ENCODE measurements at places on chromosomes 1 and 21.
A peak's percentile ranks its signal among the peaks of the same experiment; 100 is the strongest.

GRCh38 chr1:201140941-201141260, 13.4 kb downstream of the TMEM9 start:
- no peak for DNase-seq

- DNase-seq = no peak
Measured at GRCh38 chr21:29207201-29207600, 76.8 kb downstream of the MAP3K7CL start.

- DNase-seq = peak; percentile 91
Measured at GRCh38 chr1:54407404-54408146, 1.4 kb upstream of the SSBP3 start.

GRCh38 chr1:14300991-14301703, 297.3 kb upstream of the KAZN start:
- no peak for DNase-seq

- no peak for DNase-seq
Measured at GRCh38 chr1:69196071-69196470, 371.7 kb upstream of the LRRC7 start.

DNA sequence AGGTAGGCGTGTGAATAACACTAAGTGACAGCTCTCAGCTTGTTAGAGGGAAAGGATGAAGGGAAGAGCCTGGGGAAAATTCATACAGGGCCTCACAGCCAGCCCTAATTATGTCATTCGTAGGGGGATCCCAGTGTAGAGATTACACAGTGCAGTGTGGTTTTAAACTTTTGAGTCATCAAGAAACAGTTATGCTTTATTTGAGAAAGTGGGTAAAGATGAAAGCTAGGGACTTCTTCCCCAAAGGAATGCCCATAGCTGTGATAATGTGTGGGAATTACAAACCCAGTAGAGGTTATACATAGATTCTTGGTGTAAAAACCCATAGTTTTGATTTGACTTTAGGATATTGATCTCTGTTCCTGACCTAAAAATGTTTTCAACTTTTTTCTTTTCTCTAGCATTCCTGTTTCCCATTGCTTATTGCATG, 1.9 kb downstream of the TTF2 start:
- peak; percentile 59 for DNase-seq

- DNase-seq = no peak
Measured at GRCh38 chr21:28856588-28857250, 136.0 kb downstream of the LTN1 start.

GRCh38 chr1:197140121-197140520, 6.3 kb downstream of the ASPM start:
- peak; percentile 37 for DNase-seq

GRCh38 chr1:17676387-17677060, 78.6 kb upstream of the ACTL8 start:
- no peak for DNase-seq
